ENCODE measurements at places on chromosomes 11 and 22.

- DNase-seq: no peak
These were observed 36.6 kb downstream of the RCOR2 start for GRCh38 chr11:63880403-63880790.

DNA sequence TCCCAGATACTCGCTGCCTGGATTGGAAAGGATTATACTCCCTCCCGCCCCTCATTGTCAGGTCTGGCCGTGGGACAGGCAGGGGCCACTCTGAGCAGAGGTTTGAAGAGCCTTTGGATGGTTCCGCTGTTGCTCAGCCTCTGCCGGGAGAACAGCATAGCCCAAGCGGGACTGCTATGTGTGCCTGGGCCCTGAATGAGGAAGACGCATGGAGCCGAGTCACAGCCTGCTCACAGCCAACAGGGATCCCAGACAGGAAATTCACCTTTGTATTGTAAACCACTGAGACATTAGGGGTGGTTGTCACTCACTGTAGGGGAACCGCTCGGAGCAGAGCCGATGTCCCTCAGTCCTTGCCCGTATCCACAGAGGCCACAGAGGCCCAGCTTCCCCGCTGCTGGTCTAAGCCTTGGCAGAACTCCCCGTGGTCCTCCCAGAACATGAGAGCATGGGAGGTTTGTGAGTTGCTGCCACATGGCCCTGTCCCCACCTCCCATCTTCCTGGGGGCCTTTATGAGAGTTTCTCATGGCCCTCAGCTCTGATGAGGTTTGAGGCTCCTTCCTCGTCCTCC is 10.7 kb upstream of the FAM118A start:
- no peak for DNase-seq

DNA sequence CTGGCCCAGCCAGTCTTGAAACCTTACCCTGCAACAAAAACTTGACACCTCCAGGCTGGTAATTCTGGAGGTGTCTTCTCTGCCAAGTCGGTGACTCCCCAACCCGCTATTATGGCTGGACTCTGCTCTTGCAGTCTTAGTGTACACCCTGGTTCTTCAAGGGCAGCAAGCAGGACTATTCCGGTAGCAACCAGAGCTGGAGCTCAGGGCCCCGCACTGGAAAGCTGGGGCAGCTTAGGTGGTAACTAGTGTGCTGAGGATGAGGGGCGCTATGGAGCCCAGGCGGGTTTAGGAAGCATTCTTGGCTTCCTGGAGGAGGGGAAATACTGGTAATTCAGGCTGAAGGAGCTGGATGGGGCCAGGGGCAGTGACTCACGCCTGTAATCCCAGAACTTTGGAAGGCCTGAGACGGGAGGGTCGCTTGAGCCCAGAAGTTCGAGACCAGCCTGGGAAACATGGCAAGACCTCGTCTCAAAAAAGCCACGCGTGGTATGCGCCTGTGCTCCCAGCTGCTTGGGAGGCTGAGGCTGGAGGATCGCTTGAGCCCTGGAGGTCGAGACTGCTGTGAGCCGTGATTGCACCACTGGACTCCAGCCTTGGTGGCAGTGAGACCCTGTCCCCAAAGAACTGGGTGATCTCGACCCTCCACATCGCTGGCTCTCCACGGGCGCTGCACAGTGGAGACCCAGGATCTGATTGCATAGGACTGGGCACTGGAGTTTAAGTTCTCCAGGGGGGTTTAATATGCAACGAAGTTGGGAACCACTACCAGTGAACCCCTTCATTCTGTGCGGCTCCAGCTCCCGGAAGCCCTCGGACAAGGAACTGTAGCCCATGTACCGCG is 10.6 kb upstream of the AIFM3 start:
- DNase-seq: no peak

GRCh38 chr11:81579339-81579738 is 1154.3 kb downstream of the FAM181B start:
- no peak for DNase-seq

- peak; percentile 85 for DNase-seq
These were observed 5.5 kb downstream of the KIAA0930 start for GRCh38 chr22:45235101-45235777.

DNA sequence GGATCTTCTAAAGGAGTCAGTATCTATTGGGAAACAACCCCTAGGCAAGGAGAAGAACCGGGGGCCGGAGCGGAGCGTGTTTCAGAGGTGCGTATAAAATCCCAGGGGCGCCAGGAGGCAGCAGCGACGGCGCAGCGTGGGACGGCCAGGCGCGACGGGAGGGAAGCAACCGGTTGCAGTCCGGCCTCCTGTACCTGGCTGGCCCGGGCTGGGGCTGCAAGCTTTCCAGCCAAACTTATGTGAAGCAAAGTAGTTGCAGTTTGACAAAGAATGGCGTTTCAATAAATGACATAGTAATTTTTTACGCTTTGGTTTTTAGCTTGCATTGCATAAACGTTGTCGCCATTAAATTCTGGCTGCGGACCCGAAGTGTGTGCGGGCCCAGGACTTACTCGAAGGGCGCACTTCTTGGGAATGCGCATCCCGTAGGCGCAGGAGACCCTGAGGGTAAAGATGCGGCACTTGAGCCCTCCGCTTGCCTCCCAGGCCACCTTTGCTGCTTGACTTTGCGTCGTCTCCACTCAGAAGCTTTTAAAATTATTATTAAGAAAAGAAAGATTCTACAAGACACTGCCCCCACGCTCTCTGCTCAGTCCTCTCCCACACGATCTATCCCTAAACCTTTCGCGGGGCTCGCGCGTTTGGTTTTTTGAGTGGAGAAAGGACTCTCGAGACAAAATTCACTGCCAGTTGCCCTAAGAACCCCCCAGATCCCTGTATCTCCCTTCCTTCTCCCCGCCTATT is 1.6 kb upstream of the WT1 start:
- DNase-seq: no peak

- no peak for DNase-seq
These were observed 3.3 kb downstream of the SEC14L2 start for GRCh38 chr22:30400159-30400558.

- DNase-seq: no peak
These were observed 2.5 kb downstream of the AMOTL1 start for GRCh38 chr11:94770563-94771120.

- no peak for DNase-seq
These were observed 1.2 kb downstream of the DYNC2H1 start for GRCh38 chr11:103110391-103110790.

GRCh38 chr11:119772641-119773415 is 43.8 kb upstream of the NECTIN1 start:
- no peak for DNase-seq

GRCh38 chr22:31282748-31283468 is 9.4 kb downstream of the PIK3IP1 start:
- no peak for DNase-seq

GRCh38 chr22:20299746-20300136 is 20.1 kb downstream of the DGCR6L start:
- no peak for DNase-seq

DNA sequence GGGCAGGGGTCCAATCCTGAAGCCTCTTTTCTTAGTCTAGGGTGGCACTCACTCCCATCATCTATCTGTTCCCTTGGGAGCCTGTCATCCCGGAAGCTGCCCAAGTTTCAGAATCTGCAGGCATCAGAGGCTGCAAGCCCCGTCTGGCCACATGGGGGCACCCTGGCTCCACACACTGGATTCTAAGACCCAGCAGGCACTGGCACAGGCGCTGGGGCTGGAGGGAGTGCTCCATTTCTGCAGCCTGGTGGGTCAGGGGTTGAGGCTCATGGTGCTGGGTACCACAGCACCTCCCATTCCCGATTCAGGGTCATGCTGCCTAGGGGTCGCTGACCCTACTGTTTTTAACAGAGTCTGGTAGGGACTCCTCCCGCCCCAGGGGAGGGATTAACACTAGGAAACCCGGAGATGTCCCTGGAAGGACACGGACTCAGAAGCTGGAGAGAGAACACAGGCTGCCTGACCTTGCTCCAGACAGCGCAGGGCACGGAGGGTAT is 243.9 kb upstream of the SYN3 start:
- DNase-seq: peak; percentile 46

- no peak for DNase-seq
These were observed 90.4 kb downstream of the HIPK3 start for GRCh38 chr11:33347490-33348125.

All from inflammatory macrophage (primary cell).